ENCODE measurements at places on chromosomes 4 and X. TPM values are rescaled to one million over a fixed set of nuclear protein-coding genes. Genes with fewer than 3 reads are reported as not detected.

DNA sequence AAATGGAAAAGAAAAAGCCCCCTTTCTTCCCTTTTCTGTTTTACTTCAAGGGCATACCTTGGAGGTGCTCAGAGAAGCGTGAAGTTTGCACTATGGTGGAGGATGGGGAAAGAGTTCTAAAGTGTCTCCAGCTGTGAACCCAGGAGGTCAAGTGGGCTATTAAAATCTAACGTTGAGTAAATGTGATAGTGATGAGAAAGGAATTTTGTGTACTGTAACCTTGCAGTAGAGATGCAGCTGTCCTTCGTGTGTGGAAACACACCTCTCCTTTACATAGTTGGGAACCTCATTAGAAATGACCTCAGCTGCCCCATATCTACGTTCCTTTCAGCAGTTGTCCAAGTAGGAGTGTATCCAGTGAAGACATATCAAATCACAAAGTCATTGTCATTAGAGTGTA is 26.5 kb downstream of the ADH5 start:
- peak; percentile 21 for DNase-seq

DNA sequence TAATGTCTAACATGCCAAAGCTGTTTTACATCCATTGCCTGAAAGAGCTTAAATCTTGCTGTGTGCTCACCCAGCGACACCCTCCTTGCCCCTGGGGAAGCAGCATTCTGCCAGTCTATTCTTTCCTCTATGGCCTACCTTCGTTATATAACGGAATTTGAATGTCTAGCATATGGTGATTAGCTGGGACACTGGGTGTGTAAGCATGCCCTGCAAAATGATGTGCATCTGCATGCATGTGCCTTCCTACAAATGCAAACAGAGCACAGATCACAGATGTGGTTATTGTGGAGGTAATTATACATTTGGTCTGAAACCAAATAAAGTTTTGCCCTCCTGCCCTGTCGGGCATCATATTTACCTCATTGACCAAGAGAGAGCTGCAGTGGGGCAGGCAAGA is 90.8 kb downstream of the NHS start:
- no peak for DNase-seq

CDKL2 gene
- not detected for polyA plus RNA-seq

DNA sequence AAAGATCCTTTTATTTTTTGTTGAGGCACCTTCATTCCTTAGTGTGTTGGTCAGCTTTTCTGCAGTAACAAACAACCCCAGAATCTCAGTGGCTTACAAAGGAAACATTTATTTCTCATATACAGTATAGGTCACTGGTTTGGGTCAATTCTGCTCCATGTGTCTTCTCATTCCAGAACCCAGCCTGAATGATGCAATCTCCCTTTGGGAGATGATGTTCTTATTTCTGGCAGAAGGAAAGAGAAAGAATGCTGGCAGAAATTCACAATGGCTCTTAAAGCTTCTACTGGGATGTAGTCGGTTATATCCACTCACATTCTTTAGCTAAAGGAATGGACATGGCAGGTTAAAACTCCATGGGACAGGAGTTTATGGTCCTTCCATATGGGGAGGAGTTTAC is 42.3 kb downstream of the IDS start:
- peak; percentile 52 for DNase-seq

FREM3 gene
- polyA plus RNA-seq = not detected

GRCh38 chr4:7956934-7957656 is 17.4 kb upstream of the AFAP1 start:
- no peak for DNase-seq

DNA sequence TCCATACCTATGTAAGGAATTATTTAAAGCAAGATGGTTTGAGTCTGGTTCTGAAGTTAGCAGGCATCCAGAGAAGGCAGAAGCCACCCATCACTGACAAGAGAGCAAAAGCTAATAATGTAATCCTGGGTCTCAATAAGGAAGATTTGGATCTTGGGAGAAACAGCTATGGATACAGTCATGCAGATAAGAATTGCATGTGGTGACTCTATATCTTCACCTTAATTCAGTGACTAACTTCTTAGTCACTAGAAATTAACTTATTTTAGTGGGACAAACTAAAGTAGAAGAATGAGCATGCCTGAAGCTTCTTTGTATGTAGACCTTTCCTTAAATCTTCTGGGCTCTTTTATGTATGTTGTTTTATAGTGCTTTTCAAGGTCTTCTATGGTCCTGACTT is 66.6 kb downstream of the ATP10D start:
- peak; percentile 72 for DNase-seq

SLC2A9 gene
- polyA plus RNA-seq = 3.5 TPM

GRCh38 chrX:20225488-20225833 is 41.2 kb downstream of the RPS6KA3 start:
- DNase-seq = no peak

GRCh38 chrX:117854806-117855205 is 261.8 kb downstream of the KLHL13 start:
- no peak for DNase-seq

- DNase-seq = no peak
These were observed 118.5 kb upstream of the OTUD4 start for GRCh38 chr4:145298885-145299284.

- peak; percentile 85 for DNase-seq
These were observed 28.7 kb upstream of the RBMX start for GRCh38 chrX:136909119-136909705.

KLHL15 gene
- polyA plus RNA-seq = 3.4 TPM

DNA sequence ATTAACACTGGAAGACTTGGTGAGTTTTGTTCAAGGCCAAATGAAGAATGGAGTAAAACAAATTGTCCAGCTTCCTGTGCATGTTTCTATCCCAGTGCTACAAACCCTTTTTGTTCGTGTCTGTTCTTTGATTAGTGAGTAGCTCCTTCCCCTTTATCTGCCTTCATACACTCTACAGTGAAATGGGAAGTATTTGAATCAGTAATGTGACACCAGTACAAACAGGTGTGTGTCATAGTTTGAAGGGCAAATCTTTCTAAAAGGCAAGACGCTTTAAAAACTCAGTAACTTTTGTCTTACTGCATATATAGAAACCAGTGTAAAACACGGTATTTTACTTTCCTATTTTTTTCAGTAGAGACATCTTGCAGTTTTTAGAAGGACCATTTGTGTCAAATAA is 5.9 kb downstream of the ARHGEF38 start:
- DNase-seq = no peak

GRCh38 chr4:172716291-172716690 is 452.3 kb upstream of the GALNT7 start:
- no peak for DNase-seq

DNA sequence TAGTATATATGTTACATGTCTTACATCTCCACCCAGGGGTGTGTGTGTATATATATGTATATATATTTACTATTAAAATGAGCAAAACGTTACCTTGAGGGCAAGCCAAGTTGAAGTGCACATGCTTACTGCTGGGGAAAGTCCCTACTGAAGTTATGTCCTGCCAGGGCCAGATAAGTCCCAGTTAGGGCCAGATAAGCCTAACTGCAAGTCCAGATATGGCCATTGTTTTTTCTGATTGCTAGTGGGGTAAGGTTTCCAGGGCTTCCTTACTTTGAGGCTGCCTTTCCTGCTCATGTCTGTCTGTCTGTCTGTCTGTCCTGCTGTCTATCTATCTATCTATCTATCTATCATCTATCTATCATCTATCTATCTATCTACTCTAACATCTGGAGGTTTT is 19.3 kb upstream of the ZNF81 start:
- no peak for DNase-seq

GRCh38 chrX:115709039-115709438 is 148.1 kb downstream of the PLS3 start:
- DNase-seq = peak; percentile 22

- peak; percentile 54 for DNase-seq
These were observed 198.7 kb downstream of the ENOX2 start for GRCh38 chrX:130704053-130705038.

DNA sequence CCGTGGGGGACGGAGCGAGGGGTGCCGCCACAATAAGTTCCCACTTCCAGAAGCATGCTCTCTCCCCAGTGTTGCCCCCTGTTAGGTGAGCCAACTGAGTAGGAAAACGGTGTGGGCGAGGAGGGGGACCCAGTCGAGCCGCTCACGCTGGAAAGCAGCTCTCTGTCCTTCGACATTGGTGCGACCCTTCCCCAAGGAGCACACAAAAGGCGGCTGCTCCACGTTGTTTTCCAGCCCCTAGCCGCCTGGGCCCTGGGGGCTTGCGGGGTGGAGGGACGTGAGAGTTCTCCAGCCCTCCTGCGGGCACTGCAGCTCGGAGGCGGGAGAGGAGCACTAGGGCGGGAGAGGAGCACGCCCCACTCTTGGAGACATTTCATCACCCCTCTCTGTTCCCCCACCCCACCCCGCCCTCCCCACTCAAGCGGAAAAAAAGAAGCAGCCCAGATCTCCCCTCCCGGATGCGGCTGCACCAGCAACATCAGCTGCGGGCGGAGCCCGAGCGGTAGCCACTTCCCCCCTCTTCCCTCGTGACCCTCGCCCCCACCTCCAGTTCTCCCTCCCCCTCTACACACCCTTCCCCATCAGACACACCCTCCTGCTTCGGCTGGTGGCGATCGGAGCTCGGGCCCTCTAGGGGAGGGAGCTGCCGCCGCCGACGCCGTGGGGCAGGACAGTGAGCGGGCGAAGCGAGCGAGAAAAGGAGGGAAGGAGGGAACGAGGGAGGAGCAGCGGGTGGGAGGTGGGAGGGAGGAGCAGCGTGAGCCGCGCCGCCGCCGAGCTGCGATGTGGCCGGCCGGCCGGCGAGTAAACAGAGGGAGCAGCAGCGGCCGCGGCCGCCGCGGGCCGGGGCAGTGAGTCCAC is at the start of gene DOCK11:
Gene DOCK11 (plus strand): TSS at position 755 of the 861 bp plus-strand sequence. CDS start 157 bp downstream, outside the sequence.
- peak; percentile 78 for DNase-seq

- DNase-seq = no peak
These were observed 54.1 kb downstream of the BMP3 start for GRCh38 chr4:81084634-81085033.

GYPE gene
- polyA plus RNA-seq = 4.7 TPM

DNA sequence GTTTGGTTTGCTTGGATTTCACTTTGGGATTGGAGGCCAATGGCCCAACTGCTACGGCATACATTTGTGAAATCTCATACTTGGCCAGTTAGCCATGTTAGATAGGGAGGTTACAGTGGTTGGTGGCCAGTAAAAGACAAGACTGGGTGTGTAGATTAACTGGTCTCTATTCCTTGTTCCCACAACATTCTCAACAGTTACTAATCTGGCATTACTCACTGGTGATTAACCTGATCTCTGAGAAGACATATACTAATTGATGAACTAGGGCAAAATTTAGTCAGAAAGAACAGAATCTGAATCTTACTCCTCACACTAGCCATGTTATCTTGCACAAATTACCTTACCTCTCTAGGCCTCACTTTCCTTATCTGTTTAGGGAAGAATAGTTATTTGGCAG is 33.4 kb downstream of the GATB start:
- DNase-seq = peak; percentile 66

DNA sequence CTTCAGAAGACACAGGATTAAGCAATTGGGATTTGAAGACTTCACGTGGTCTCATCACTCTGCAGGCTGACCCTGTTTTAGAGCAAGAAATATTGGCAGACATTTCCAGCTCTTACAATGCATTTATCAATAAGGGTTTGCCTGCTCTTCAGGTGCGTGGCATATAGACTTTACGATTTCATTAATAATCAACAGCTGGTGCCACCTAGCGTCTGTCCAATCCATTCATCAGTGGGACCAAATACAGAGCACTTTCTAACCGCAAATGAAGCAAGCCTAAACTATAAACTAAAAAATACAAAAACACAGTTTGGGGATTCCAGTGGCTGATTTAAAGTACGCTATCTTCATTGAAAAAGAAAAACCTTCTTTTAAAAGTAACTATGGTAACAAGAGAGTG is 125.4 kb upstream of the DMD start:
- DNase-seq = peak; percentile 1

DNA sequence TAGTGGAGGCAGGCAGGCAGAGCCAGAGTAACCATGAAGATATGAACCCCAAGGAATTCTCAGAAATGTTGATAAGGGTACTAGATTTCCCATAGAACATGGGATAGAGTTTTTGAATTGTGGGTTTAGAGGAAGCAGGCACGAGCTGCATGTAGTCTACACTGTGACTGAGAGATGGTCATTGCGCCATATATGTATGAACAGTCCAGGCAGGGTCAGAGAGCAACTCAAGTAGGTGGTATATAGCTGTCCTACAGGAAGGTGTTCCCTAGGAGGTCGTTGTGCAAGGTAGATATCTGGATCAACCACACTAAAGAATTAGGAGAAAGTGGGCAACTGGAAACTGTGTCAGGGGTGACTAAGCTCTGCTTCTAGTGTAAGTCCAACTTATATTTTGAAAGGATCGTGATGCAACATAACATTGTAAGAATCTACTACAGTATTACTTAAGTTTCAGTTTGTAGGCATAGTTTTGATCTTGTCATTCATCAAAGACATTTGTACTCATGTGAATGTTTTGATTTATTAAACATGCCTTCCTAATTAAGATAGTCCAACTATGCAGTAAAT is 94.6 kb downstream of the HPGD start:
- DNase-seq = peak; percentile 22

- DNase-seq = no peak
These were observed 5.0 kb upstream of the ZRSR2 start for GRCh38 chrX:15785176-15785750.

Measured in GM23248 (cell line).